Iris pigment epithelial cell (primary cell): ENCODE measurements at places on chromosomes 13 and 19.

- no peak for DNase-seq
Observed at GRCh38 chr19:4152241-4152998, 1.0 kb upstream of the CREB3L3 start.

- peak; percentile 59 for DNase-seq
Observed at GRCh38 chr19:41998246-41999020, 4.4 kb upstream of the ATP1A3 start.

DNA sequence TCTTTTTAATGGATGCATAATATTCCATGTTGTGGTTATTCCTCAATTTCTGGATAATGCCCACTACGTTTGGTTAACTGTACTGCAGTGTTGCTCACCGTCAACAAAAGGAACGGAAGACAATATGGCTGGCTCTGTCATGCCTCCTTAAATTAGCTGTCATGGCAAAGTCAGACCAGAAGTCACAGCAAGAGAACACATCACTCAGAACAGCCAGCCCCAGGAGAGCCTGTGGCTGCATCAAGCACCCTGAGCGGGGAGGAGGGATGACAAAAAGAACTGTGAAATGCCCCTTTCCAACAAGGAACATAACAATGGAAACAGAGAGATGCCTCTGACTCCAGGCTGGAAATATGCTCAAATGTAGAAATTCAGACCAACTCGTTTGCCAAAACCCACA is 366.0 kb upstream of the ZNF507 start:
- no peak for DNase-seq

DNA sequence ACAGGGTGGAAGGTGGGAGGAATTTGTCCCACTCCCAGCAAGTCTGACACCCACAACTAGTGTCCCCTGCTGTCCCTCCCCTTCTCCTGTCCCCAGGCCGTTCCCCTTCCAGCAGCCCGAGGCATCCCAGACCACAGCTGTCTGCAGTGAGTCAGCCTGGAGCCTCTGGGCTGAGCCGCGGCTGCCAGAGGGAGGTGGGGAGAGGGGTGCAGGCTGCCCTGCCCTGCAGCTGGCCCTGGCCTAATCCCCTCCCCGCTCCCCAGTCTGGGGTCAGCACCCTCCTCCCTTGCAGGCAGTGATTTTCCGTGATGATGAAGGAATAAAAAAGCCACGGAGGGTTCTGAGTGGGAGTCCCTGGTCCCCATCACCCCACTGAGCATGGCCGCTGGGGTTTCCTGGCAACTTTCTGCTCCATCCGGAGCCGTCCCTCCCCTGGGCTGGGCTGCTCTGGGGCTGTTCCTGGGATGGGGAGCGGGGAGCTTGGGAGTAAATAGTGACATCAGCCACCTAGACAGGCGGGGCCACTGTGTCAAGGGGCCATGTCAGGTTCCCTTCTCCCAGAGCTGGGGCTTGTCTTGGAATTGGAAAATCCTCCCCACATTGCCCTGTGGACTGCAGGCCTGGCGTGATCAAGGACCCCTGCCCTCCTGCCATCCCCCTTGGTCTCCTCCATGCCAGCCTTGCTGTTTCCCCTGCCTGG is 16.8 kb downstream of the SPC24 start:
- DNase-seq: peak; percentile 81

- no peak for DNase-seq
Observed at GRCh38 chr19:8392017-8392591, 1.9 kb downstream of the RAB11B start.
